Activated CD8-positive, alpha-beta memory T cell treated with anti-CD3 and anti-CD28 coated beads, Interleukin-2, amount 50 U/mL, for 4 hours (primary cell): ENCODE measurements at places on chromosomes 1 and 21.

DNA sequence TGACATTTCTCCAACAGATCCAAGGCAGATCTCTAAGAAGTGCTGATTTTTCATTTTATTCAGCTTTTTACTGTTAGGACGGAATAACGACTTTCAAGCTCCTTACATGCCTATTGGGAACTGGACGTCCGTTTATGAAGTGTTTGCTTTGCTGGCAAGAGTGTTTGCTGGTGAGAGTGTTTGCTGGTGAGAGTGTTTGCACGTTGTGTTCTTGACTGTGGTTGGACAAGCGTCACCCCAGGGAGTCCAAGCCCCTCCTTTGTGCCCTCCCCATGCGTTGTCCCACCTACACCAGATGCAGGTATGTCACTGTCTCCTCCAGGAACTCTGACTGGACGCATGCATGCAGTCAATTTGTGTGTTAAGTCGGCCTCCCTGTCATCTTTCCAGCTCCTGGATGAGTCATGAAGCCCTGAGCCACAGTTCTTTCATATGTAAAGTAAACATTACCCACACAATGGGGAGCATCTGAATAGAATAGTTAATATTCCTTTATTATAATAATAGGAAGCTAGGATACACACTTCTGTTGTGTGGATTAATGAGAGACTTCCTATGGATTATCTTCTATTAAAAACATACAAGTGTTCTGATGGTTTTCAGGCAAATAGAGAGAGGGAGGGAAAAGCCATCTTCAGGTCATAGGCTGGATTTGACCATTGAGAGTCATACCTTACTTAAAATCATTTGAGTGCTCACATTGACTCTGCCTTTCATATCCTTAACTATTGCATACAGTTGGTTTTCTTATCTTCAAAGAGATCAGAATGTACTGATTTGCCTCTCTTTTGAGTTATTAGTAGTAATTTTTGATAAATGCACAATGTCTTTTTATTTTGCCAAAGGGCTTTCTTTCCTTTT is 119.2 kb downstream of the GALNT2 start:
- no peak for DNase-seq

GRCh38 chr1:212838145-212838544 is 9.3 kb downstream of the SPATA45 start:
- DNase-seq, result no peak

DNA sequence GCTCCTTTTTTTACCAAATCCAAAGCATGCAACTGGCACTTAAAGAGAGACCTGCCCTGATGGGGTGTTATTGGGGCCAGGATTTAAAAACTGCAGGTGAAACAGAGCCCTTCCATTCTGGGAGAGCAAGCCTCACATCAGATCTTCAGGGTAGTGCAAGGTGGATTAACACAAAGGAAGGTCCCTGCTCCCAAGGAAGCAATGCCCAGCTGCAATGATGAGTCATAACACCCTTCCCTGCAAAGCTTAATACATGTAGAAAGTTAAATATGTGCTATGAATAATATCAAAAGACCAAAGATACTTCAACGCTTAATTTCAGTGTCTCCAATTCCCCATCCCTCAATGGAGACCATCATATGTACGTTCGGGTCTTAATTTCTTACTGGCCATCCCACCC is 508.0 kb downstream of the OMA1 start:
- no peak for DNase-seq

DNA sequence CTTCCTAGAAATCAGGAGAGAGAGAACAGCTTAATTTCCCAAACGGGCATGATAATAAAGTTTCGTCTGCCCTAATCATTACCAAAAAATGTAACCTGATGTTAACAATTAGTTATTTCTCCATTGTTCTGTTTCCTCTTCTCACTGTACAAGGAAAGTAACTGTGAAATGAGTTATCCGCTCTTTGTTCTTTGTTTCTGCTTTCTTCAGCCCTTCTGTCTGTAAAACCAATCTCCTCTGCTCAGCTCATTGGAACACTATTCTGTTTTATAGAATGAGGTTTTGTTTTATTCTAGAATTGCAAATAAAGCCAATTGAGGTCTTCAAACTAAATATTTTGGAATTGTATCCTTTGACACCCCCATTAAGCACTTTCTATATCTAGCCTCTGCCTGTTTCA is 8.8 kb upstream of the THEM4 start:
- no peak for DNase-seq

GRCh38 chr1:240424740-240425464 is 187.1 kb downstream of the GREM2 start:
- DNase-seq, result no peak
